Left lung (tissue), 14 donors: ENCODE measurements at places on chromosomes 5 and 9. TPM values are rescaled to one million over a fixed set of nuclear protein-coding genes. Genes with fewer than 3 reads are reported as not detected.

The ELP1 gene
- 25.1 TPM for total RNA-seq

DNA sequence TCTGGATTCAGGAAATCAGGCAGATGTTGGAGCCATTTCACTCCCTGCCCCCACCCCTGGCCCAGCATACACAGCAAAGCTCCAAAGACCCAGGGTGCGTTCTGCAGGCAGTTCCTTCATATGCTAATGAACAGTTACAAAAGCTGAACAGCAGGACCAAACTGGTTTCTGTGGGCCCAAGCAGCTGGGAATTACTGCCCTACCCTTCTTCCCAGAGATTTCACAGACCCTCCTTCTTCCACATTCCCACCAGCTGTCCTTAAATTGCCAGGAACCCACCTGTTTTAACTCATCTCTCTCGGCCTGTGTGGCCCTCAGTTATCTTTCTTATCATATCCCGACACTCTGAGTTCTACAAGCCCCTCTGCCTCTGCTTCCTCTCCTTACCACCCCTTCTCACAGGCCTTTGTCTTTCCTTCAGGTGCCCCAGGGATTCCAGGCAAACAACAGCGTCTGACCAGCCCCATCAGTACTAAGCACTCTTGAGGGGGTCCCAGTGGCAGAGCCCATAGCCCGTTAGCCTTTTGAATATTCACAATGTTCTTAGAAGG lies 10.6 kb upstream of the F2RL1 start:
- H3K4me1 ChIP-seq, result no peaks in the 10 kb centered on the region
- DNase-seq, result no peak
- H3K27ac ChIP-seq, result no peak overlapping the region
- H3K36me3 ChIP-seq, result no peaks in the 10 kb centered on the region
- H3K4me3 ChIP-seq, result no peak overlapping the region

The AQP3 gene
- total RNA-seq, result 265 TPM

GRCh38 chr9:134304690-134305089 lies 21.6 kb upstream of the RXRA start:
- no peaks in the 10 kb centered on the region for H3K36me3 ChIP-seq
- DNase-seq, result no peak
- no peaks in the 10 kb centered on the region for H3K27me3 ChIP-seq
- no peaks in the 10 kb centered on the region for H3K4me1 ChIP-seq
- no peak overlapping the region for H3K4me3 ChIP-seq

DNA sequence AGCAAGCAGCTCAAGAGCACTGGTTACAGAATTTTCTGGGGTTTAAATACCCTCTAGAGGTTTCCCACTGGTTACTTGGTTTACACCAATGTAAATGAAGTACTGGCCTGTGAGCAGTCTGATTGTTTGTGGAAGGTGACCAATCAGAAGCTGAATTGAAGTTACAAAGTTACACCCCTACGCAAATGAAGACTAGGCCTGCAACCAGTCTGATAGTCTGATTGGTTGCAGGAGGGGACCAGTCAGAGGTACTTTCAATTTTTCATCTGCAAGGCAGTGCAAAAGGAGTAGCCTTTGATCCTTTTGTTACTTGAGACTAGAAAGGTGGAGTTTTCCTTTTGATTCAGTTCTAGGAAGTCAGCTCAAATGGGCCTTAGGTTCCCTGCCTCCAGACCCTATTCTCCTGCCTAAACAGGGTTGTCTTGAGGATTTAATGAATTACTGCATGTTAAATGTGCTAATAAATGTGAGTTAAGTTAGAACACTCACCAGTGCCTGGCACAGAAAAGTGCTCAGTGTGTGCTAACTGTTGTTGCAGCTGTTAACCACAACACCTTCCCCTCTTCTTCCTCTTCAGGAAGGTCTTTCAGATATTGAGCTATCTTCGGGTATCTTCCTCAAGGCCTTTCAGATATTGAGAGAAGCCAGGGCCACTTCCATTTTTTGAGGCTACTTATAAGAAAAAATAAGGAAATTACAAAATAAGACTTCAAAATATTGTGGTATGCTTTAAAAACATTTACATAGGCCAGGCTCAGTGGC lies 32.1 kb upstream of the CLINT1 start:
- peaks cover 4% of the 10 kb centered on the region for H3K4me1 ChIP-seq
- no peak for DNase-seq
- peak overlapping the region; percentile 68 for H3K27ac ChIP-seq
- H3K27me3 ChIP-seq, result no peaks in the 10 kb centered on the region
- no peak overlapping the region for H3K4me3 ChIP-seq
- no peaks in the 10 kb centered on the region for H3K36me3 ChIP-seq

The PRR16 gene
- 8.7 TPM for total RNA-seq

The PCDHGA8 gene
- 0.76 TPM for total RNA-seq

- H3K27me3 ChIP-seq, result no peaks in the 10 kb centered on the region
- no peak overlapping the region for H3K4me3 ChIP-seq
- H3K36me3 ChIP-seq, result no peaks in the 10 kb centered on the region
- peaks cover 46% of the 10 kb centered on the region for H3K4me1 ChIP-seq
Observed at GRCh38 chr5:32581010-32581785, 4.2 kb upstream of the SUB1 start.

- H3K4me1 ChIP-seq, result no peaks in the 10 kb centered on the region
- no peaks in the 10 kb centered on the region for H3K36me3 ChIP-seq
- no peak overlapping the region for H3K4me3 ChIP-seq
- H3K27me3 ChIP-seq, result no peaks in the 10 kb centered on the region
- no peak for DNase-seq
Observed at GRCh38 chr9:25861421-25861820, 183.2 kb upstream of the TUSC1 start.

GRCh38 chr9:111661802-111662521 lies 557 bp downstream of the GNG10 start:
- no peaks in the 10 kb centered on the region for H3K36me3 ChIP-seq
- H3K4me1 ChIP-seq, result peaks cover 35% of the 10 kb centered on the region
- H3K27me3 ChIP-seq, result no peaks in the 10 kb centered on the region
- peak overlapping the region; percentile 68 for H3K4me3 ChIP-seq
- DNase-seq, result peak; percentile 26
- peak overlapping the region; percentile 96 for H3K27ac ChIP-seq

DNA sequence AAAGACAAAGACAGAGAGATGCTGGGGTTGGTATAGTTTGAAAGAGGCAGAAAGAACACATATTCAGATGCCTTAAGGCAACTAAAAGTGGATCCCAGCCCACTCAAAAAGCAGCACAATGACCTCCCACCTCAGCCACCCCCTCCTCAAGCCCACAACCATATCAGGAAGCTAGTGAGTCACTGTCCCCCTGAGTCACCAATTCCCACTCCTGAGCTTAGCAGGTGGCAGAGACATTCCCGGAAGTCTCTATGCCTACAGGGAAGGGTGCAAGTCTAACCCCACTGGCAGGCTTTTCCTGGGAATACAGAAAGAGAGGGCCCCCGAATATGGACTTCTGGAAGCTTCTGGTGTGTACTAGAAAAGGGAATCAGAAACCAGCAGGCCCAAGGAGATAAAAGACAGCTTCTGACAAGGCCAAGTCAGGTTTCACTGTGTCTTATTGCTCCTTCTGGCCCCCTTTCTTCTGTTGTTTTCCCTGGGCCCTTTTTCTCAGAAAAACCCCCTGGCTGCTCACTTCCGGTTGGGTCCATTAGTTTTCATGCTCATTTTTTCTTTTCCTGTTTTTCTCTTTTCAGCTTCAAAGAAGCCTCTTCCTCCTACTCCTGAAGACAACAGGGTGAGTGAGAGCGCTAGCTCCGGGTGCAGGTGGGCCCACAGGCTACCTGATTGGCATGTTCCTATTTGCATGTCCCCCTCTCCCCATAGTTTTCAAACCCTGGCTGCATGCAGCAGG lies 36.8 kb downstream of the ITK start:
- H3K4me1 ChIP-seq, result no peaks in the 10 kb centered on the region
- H3K4me3 ChIP-seq, result no peak overlapping the region
- no peaks in the 10 kb centered on the region for H3K36me3 ChIP-seq
- no peak overlapping the region for H3K27ac ChIP-seq
- no peaks in the 10 kb centered on the region for H3K27me3 ChIP-seq

The ANKRD34B gene
- total RNA-seq, result 2.8 TPM

- no peaks in the 10 kb centered on the region for H3K4me1 ChIP-seq
- no peak overlapping the region for H3K27ac ChIP-seq
- H3K27me3 ChIP-seq, result no peaks in the 10 kb centered on the region
- H3K4me3 ChIP-seq, result no peak overlapping the region
- no peak for DNase-seq
- no peaks in the 10 kb centered on the region for H3K36me3 ChIP-seq
Observed at GRCh38 chr5:137834498-137835049, 33.1 kb upstream of the MYOT start.

DNA sequence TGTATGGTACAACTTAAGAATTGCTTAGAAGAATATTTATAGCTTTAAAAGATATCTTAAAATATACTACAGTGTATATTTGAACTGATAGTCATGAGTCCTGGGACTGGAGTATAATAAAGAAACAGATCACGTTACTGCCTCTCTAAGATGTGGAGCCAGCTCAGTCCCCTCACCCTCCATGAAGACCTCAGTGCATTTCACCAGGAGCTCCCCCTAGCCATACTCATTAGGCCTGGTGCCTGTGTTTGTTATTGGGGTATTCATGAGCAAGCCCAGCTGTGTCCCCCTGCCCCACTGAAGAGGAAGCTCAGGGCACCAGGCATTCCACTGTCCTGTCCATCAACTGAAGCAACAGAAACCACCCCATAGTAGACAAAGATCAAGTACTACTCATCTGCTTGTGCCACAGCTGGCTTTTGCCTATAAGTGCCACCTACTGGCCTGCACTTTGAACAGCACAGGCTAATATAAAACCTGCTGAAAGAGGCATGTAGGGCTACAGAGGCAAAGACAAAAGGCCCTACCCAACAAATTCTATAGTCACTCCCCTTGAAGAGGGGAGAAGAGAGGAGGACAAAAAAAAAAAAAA lies 850.2 kb upstream of the NUDT12 start:
- H3K36me3 ChIP-seq, result no peaks in the 10 kb centered on the region
- no peak overlapping the region for H3K4me3 ChIP-seq
- H3K27ac ChIP-seq, result no peak overlapping the region

- no peak overlapping the region for H3K4me3 ChIP-seq
- peak; percentile 80 for DNase-seq
- H3K36me3 ChIP-seq, result no peaks in the 10 kb centered on the region
- peaks cover 20% of the 10 kb centered on the region for H3K4me1 ChIP-seq
- no peaks in the 10 kb centered on the region for H3K27me3 ChIP-seq
Observed at GRCh38 chr5:1315709-1316587, 21.1 kb upstream of the TERT start.

DNA sequence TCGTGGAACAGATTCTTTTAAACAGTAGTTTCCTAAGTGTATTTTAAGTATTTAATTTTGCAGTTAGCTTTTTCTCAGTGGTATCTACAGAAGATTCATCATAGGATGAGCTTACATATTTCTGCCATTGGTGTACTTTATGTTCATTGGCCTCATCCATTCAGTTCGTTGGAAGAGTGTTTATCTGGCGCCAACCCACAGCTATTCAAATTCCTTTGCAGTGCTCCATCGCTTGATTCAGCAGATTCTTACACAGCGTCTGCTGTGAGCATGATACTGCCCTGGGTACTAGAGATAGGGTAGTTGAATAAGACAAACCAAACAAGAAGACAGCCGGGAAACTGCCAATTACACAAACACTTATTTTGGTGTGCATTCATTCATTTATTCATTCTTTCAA lies 55.1 kb downstream of the NUP214 start:
- H3K27ac ChIP-seq, result no peak overlapping the region
- H3K36me3 ChIP-seq, result peaks cover 88% of the 10 kb centered on the region
- DNase-seq, result no peak
- no peaks in the 10 kb centered on the region for H3K27me3 ChIP-seq
- H3K4me3 ChIP-seq, result no peak overlapping the region

The GABRA6 gene
- total RNA-seq, result not detected

The GRM6 gene
- total RNA-seq, result not detected

The DMRT2 gene
- 0.35 TPM for total RNA-seq
